RPMI7951 (cell line): ENCODE measurements at places on chromosomes 12 and 14. TPM values are rescaled to one million over a fixed set of nuclear protein-coding genes. Genes with fewer than 3 reads are reported as not detected.

Gene FSCB
- not detected in 2 replicates for total RNA-seq

Gene BCL11B
- 0.10 and 0.12 TPM in 2 replicates for total RNA-seq

DNA sequence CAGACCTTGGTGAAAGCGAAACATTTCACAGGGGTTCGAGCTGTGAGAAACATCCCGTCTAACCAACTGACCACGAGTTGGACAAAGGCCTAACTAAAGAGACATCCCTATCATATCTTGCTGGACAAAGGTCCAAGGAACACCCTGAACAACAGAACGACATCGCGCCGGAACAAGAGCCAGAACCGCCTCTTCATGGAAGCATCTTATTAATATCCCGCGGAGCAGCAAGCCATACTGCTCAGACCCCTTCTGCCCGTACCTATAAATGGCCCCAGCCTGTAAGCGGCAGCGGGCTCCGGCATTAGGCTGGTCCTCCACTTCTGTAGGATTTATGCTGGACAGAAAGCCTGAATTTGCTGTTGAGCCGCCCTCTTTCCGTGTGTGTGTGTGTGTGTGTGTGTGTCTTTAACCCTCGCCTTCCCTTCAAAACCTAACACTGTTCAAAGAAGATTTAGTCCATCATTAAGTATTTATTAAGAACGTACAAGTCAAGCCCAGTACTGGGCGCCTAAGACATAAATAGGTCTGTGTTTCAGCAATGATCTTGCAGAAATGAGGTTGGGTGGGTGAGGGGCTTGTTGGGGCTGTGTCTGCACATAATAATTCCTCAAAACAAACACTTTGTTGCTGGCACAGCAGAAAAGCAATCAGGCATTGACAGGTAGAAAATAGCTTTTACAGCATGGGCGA is 1.9 kb downstream of the SLC6A15 start:
- DNase-seq, result peak; percentile 8

DNA sequence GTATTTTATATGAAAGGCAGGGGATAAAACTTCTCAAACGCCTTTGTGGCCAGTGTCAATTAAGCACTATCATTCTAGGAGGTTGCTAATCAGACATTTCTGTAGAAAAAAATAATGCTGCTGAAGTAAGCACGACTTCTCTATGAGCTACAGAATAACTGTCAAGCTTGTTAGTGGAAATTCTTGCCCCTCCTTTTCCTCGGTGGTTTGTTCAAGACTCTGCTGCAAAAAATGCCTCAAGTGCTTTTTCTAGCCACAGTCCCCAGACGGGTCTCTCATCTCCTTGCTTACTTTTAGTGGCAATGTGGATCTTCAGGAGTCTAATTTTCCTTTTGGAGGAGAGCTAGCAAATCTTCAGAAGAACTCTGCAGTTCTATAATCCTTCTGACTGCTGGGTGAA is 452.0 kb downstream of the FUT8 start:
- no peak for DNase-seq

GRCh38 chr12:77337362-77337761 is 272.0 kb upstream of the E2F7 start:
- DNase-seq, result no peak

DNA sequence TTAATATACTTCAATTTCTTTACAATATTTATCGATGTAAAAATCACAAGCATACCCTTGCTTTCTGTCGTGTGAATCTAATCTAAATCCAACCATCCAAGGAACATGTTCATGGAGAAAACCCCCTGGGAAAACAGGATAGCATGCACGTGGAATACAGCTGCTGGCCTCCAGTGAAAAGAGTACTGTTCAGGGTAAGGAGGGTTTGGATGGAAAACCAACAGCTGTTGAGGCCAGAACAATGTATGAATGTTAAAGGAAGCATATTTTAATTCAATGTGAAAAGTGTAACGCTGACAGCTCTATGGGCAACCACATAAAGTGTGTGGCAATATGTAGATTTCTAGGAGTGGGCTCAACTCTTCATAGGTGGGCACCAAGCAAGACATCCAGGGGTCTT is 344.0 kb downstream of the TMEM132D start:
- no peak for DNase-seq

DNA sequence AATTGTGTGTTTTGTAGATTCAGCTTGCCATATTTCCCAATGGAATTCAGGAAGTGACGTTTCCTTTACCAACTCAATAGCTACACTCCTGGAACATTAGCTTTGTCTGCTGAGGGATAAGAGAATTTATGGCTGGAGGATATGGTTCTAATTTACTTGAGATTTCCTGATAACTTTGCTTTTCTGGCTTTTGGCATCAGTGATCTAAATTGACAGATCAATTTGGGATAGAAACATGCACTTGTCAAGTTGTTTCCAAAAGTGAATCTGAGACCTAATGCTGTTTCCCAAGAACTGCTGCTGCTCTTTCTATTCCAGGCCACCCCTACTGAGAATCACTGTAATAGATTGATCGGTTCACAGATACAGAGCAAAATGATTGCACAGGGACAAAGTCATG is 43.2 kb downstream of the MGAT4C start:
- DNase-seq, result no peak
